Astrocyte of the spinal cord (primary cell): ENCODE measurements at places on chromosomes 12 and 14.
A peak's percentile ranks its signal among the peaks of the same experiment; 100 is the strongest.

- DNase-seq = no peak
Measured at GRCh38 chr12:93230326-93230720, 147.4 kb upstream of the NUDT4 start.

DNA sequence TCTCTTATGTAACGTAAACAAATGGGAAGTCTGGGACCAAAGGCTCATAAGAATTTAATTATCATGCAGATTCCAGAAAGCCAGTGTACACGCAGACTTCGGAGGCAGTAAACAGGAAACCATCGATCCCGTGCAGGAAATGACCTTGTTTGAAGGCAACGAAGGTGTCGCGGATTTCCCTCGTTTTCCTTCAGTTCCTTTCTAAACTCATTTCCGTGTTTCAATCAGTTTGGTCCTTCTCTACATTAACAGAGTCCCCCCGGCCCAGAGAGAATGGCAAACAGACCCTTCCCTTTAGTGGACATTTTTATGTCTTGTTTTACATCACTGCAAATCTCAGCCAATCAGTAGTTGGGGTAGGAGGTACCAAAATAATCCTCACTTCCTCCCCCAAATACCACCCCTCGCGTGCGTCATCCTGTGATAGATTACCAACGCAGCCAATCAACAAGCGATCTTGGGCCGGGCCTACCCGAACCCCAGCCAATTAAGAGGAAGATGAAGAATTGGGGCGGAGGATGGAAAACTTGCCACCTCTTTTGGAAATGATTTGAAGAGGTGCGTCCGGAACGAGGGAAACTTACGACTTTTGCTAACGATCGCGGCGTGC, 6.1 kb upstream of the FOXJ2 start:
- DNase-seq = peak; percentile 99

DNA sequence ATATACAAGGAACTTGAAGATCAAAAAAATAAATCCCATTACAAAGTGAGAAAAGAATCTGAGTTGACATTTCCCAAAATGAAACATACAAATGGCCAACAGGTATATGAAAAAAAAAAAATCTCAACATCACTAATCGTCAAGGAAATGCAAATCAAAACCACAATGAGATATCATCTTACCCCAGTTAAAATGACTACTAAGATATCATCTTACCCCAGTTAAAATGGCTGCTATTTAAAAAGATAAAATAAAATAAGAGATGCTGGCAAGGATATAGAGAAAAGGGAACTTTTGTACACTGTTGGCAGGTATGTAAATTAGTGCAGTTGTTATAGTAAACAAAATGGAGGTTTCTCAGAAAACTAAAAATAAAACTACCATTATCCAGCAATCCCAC, 44.4 kb downstream of the PLEKHG7 start:
- DNase-seq = no peak

- no peak for DNase-seq
Measured at GRCh38 chr12:97048421-97049035, 141.5 kb downstream of the NEDD1 start.

GRCh38 chr12:77847680-77848431, 17.2 kb downstream of the NAV3 start:
- peak; percentile 94 for DNase-seq

GRCh38 chr14:26820138-26820537, 222.3 kb upstream of the NOVA1 start:
- peak; percentile 56 for DNase-seq

DNA sequence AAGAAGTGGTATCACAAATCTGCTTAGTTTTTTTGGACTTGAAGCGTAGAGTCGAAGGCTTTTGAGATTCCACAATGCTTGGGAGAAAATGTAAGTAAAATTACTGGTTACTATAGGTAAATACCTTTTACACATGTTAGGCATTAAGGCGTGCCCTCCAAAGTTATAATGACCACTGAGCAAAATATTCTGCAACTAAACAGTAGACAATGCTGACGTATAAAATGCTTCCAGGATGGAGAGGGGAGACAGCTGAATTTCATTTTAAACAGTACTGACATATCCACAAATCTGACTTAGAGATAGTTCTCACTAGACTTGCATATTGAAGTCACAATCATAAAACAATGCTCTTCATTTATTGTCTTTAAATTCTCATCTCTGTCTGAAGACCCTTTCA, 144.5 kb upstream of the DCN start:
- no peak for DNase-seq

- DNase-seq = no peak
Measured at GRCh38 chr14:97874394-97874793, 1077.2 kb downstream of the VRK1 start.

DNA sequence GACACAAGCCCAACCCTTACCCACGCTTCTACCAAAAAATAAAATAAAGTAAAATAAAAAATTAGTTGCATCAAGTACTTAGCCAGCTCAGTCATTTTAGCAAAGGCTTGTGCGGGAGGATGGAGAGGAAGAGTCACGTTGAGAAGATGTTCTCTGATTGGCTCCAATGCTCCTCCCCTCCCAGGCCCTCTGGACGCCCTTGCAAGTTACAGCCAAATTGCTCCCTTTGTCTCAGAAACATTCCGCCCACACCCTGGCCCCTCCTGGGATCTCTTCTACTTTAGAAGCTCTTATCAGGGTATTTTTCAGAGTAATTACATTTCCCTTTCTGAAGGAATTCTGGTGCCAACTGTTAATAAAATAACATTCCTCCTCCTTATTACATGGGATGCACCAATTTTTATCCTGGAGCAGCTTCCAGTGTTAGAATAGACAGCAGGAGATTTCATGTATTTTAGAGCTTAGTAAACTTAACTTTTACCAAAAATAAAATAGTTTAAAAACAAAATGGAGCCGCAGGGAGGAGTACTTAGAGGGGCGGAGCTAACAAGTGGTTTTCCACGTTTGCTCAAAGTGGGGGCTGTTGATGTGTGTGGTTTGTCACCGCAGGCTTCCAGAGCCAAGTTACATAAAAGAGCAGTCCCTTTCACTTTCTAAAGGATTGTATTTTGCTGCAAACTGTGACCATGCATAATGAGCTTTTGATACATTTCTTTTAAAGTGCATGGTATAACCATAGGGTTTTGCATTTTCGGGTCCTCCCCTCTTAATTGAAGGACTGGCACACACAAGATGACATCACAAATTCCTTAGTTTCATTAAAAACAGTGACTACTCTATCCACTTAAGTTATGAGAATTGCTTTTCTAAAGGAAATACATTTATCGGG, 71.7 kb upstream of the RAP1B start:
- DNase-seq = peak; percentile 78

GRCh38 chr12:120835304-120835612, 68.9 kb downstream of the SPPL3 start:
- DNase-seq = no peak

GRCh38 chr14:79418649-79419415, 792.5 kb downstream of the DIO2 start:
- DNase-seq = no peak

- no peak for DNase-seq
Measured at GRCh38 chr14:52833891-52834290, 42.5 kb upstream of the GNPNAT1 start.

DNA sequence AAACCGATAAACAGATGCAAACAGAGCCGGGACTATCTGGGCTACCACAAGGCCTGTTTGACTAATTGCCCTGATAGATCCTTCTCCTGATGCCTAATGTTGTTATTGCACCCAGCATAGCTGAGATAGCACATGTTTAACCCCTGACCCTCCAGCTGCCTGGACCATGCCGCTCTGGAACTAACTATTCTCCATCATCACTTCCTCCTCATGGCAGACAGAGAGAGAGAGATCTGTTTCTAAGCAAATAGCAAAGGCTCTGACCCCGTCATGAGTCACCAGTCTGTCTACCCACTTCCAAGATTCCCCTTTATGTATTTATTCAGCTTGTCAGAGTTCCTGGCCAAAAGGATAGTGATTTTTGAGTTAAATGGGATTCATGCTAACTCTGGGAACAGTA, 58.2 kb upstream of the FLRT2 start:
- peak; percentile 92 for DNase-seq

DNA sequence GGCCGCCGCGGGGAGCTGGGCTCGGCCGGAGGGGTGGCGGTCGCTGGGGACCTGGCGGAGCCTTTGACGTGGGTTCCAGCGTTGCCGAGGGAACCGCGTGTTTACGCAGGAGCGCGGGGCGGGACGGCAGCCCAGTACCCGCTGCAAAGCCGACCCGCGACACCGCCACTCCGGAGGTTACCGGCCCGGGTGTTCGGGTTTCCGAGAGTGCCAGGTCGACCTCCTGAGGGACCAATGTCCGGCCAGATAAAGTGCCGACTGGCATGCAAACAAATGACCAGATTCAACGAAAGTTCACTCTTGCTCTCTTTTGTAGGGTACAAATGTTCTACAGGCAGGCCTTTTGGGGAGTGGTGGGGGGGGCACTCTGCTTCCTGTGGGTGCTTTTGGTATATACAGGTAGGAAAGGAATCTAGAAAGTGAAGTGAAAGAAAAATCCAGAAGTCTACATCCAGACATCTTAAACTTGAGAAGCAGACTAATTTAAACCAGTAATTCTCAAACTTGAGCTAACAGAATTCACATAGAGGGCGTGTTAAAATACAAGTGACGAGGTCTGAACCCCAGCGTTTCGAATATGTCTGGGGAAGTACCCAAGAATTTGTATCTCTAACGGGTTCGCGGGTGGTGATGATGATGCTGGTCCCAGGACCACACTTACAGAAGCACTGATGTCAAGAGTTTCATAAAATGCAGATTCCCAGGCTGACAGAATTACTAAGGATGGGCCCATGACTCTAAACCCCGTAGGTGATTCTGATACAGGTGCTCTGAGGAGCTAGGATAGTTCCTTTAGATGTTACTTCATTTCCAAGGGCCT, at the start of gene GPR135:
Gene GPR135 (minus strand): TSS at position 65 of the 820 bp plus-strand sequence. CDS start 154 bp downstream, outside the sequence.
- no peak for DNase-seq

GRCh38 chr12:110742096-110742717, 484 bp downstream of the PPP1CC start:
- DNase-seq = no peak

GRCh38 chr12:117158911-117159553, 31.2 kb downstream of the FBXO21 start:
- DNase-seq = no peak

DNA sequence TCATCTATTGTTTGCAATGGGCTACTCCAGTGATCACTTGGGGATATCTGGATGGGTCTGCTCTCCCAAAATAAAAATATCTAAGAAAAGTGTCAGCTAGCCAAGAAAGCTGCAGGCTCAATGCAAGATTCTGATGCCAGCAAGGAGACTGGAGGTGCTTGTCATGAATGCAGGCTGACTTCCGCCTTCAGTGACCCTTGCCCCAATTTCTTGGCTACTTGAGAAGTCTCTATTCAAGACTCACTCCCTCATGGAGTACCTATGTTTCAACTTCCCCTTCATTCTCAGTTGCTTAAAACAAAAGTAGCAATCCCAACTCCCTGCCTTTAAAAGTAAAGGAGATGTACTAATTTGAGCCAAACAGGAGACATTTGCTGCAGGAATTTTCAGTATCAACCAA, 123.9 kb downstream of the GPR65 start:
- no peak for DNase-seq

- DNase-seq = no peak
Measured at GRCh38 chr14:76923431-76924370, 97.5 kb downstream of the LRRC74A start.

DNA sequence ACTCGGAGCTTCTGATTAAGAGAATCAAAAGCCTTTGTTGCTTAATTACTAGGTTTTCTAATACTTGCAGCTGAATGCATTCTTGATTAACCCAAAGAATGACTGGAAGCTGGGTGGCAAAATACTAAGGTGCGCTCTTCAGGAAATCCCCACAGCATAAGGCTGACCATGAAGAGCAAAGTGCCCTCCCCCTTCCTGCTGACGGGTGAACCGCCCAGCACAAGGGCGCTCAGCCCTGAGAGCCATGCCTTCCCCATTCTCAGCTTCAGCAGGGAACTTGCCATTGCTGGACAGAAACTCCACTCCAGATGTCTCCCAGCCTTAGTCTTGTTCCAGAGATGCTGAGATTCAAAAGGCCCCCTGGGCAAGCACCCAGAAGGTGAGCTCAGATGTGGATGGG, 27.2 kb upstream of the FBRSL1 start:
- no peak for DNase-seq

- DNase-seq = peak; percentile 74
Measured at GRCh38 chr14:59306775-59307174, 118.3 kb downstream of the DAAM1 start.

- peak; percentile 39 for DNase-seq
Measured at GRCh38 chr14:104827177-104828055, 26.5 kb downstream of the ZBTB42 start.

- DNase-seq = no peak
Measured at GRCh38 chr12:51217133-51217967, 512 bp downstream of the POU6F1 start.

GRCh38 chr14:85165094-85165493, 364.9 kb upstream of the FLRT2 start:
- no peak for DNase-seq

DNA sequence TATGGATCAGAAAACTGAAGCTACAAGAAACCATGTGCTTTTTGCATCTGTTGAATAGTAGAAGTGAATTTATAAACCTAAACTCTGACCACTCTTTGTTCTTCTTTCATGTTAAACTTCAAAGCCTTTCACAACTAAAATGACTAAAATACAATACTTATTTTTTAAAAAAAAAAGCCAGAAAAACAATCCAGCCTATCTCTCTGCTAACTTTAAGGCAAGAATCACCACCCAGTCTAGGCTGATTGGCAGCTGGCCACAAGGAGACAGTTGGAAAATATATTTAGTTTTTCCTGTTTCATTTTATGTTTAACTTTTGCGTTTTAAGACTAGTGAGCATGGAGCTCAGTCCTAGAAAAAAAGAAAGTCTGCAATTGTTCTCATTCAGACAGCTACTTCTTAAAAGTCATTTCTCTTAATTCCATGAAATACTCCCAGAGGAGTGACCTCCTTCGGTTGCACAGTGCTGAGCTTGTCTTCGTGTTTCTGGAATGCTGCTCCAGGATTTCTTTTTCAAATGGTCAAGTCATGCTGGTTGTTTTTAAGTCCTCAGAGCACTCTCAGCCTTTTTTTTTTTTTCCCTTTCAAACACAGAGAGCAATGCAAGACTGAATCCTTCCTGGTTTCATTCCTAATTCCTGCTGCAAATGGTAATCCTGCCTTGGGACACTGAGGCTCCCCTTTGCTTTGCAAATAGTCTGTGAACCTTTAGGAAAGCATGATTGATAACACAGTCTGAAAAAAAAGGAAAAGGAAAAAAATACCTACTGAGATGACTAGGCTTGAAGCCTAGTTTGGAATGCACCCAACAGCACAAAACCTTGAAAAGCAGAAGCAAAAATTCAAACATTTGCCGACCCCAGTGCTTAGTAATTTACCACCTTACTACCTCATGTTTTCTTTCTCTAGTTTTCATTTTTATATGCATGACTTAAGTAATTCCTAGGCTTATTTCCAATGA, 233.3 kb upstream of the DAAM1 start:
- DNase-seq = peak; percentile 56

GRCh38 chr12:38555620-38556591, 239.3 kb downstream of the ALG10B start:
- DNase-seq = no peak

GRCh38 chr12:104751594-104751993, 206.5 kb downstream of the SLC41A2 start:
- no peak for DNase-seq

- peak; percentile 74 for DNase-seq
Measured at GRCh38 chr12:89349814-89350213, 2.5 kb downstream of the DUSP6 start.

- no peak for DNase-seq
Measured at GRCh38 chr12:68293347-68293746, 38.8 kb downstream of the MDM1 start.

GRCh38 chr14:97074856-97075255, 277.7 kb downstream of the VRK1 start:
- no peak for DNase-seq

GRCh38 chr14:102077382-102077709, 9.5 kb downstream of the HSP90AA1 start:
- DNase-seq = no peak
